SJSA1 (cell line): ENCODE measurements at places on chromosomes 12 and 14.

DNA sequence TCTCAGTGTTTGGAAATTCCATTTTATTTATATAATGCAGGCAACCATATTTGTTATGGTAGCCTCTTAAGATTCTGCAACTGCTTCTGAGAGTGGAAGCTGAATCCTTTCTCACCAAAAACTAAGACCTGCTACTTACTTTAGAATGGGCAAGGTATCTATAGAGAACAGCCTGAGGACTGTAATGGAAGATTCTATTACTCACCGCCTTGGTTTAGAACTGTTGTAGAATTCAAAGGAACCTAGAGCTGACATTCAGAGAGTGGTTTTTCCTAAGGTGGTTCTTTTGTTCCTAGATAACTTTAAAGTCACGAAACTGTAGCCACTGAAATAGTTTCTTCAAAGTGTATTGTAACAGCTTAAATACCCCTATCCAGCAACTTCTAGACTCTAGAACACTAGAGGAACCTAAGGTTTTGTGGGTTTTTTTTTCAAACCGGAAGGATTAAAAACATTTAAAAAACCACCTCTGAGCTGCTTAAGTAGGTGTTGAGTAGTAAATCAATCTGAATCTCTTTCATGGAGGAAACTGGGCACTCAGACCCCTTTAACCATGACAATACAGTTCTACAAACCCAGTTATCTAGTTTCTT lies 4.2 kb downstream of the TDP1 start:
- no peak for DNase-seq

- DNase-seq = no peak
Observed at GRCh38 chr12:45303945-45304344, 88.0 kb downstream of the ANO6 start.

DNA sequence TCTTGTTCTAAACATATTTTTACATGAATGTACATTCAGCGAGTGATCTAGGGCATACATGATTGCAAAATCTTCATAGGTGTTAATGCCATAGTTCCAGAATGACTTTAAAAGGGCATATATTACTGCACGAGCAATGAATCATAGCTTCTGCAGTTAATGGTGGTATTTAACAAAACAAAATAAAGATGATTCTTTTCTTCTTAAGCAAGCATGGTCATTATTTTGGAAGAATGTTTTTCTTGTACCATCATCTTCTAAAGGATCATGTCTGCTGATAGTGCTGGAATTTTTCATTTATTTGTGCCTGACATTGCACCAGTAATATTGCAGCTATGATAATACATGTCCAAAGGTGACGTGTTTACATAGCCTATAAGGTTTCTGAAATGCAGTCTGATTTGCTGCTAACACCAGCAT lies 388.6 kb downstream of the CCDC91 start:
- DNase-seq = no peak

GRCh38 chr12:57129321-57129842 lies 1.1 kb downstream of the LRP1 start:
- no peak for DNase-seq

DNA sequence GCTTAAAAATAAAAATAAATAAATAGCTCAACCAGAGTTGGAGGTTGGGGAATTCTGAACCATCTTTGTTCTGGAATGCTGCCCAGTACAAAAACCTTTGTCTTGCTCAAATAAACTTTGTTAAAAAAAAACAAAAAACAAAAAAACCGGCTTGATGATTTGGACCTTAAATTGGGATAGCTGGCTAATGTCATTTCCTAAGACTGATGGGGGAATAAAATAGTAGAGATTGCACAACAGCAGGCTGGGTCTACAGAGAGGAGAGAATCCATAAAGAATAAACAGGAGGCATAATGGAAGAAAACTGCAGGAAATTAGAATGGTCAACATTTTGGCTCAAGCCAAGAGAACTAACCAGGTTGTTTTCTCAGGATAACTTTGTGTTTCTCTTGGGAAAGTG lies 370.9 kb downstream of the AEBP2 start:
- DNase-seq = no peak

DNA sequence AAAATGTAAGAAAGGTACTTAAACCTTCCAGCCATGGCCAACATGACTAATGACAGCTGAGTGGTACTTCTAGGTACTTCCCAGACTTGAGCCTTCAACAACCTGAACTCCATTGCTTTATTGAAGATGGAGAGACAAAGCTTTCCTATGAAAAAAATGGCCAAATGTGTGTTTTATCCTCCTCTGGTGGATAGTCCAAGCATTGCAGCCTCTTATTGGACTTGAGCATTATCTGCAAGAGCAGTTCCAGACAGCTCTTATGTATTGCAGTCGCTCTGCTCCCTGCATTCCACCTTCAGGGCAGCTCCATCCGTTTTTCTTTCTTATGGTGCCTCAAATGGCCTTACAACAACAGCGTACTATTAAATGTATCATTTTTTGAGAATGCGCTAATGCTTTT lies 588.2 kb downstream of the NRXN3 start:
- DNase-seq = no peak

DNA sequence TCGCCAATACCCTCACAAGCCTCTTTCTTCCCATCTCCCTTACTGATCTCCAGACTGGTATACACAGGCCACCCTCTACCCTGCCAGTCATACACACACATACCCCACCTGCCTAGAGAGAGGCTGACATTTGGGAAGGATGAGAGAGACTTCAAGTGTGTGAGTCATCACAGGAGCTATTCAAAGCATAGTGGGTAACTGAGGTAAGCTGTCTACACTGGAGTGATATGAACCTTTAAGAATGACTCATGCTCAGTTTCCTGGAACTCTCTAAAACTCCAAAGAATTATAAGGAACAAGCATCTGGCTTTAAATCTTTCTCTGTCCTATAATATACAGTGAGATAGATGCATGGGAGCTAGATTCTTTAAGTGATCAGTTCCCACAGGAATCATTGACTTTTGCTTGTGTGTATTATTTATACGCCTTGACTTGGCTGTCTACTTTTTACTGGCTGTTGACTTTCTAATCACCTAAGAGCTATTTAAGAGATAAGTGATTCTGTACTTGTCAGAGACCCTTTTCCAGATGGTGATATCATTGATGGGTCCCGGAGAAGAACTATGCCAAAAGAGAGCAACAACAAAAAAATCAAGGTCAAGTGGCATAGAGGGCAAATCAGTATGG lies 5.8 kb downstream of the IGF1 start:
- DNase-seq = peak; percentile 17

- no peak for DNase-seq
Observed at GRCh38 chr12:57724936-57725740, 13.4 kb downstream of the AGAP2 start.

DNA sequence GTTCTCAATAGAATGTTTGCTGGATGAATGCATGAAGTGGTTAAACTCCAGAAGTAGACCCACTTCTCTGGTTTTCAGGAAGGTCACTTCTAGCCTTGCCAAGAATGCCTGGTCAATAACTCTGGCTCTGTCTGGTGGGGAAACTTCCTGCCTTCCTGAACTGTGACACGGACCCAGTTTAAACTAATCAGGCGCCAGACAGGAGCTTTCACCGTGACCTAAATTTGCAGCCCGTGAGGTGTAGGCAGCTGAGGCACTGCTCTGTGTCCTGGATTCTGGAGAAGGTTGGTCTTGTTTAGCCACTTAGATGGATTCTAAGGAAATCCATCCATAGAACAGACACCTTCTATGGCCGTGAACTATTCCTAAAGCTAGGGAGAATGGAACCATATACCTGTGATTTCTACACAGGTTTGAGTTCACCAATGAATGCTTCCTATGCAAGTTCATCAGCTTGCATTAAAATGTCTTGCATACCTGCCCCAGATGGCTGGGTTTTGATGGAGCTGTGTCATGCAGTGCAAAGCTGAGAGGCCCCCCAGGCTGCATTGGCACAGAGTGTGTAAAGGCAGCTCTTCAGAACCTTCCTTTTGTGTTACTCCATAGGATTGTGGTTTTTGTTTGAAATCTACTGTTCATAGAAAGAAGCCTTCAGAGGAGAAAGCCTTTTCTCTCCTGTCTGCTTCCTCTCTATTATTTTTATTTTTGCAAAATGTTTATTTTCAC lies 4.4 kb downstream of the CHST11 start:
- no peak for DNase-seq

GRCh38 chr12:131620946-131621681 lies 89.8 kb upstream of the SFSWAP start:
- DNase-seq = no peak

DNA sequence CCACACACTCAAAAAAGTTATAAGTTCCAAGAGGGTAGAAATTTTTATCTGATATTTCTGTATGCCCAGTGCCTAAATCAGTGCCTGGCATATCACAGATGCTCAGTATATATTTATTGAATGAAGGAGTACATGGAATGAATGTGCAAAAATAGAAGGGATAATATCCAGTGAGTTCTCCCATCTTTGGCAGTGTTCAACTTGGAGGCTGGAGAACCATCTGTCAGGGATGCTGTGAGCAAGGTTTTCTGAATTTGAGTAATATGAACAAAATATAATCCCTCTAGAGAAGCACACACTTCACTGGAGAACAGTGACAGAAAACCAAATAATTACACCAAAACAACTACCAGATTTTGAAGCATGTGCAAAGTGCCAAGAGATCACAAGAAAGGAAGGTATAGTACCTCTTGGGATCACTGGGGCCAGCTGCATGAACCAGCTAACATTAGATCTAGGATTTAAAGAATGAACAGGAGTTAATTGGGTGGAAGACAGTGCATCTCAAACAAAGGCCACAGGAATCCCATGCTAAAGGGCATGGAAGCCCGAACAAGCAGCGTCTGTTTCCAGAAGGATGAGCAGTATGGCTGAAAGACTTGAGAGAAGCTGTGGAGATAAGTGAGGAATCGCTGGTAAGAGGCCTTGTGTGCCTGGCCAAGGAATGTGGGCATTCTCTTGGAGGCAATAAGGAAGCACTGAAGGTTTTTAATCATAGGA lies 11.5 kb downstream of the SLC8A3 start:
- DNase-seq = no peak

- DNase-seq = no peak
Observed at GRCh38 chr12:60977966-60978365, 1282.2 kb upstream of the USP15 start.

GRCh38 chr14:61238611-61239245 lies 42.4 kb downstream of the TMEM30B start:
- DNase-seq = no peak

DNA sequence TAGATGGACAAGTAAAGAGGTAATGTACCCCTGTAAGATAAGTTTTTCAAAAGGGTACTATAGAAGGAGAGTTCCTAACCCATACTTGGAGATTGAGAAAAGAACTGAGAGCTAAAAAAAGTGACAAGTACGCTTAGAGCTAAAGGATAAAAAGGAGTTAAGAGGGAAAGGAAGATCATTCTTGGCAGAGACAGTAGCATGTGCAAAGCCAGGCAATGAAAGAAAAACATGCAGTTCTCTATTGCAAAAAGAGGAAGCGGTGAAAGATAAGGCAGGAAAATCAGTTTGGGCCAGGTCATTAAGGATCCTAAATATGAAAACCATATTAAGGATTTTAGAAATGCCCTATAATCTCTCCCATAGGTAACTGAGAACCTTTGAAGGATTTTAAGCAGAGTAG lies 500.4 kb upstream of the GARIN6 start:
- DNase-seq = no peak

GRCh38 chr12:60173224-60174170 lies 577.7 kb downstream of the SLC16A7 start:
- peak; percentile 78 for DNase-seq

GRCh38 chr14:64795921-64796320 lies 83.8 kb downstream of the SPTB start:
- no peak for DNase-seq

DNA sequence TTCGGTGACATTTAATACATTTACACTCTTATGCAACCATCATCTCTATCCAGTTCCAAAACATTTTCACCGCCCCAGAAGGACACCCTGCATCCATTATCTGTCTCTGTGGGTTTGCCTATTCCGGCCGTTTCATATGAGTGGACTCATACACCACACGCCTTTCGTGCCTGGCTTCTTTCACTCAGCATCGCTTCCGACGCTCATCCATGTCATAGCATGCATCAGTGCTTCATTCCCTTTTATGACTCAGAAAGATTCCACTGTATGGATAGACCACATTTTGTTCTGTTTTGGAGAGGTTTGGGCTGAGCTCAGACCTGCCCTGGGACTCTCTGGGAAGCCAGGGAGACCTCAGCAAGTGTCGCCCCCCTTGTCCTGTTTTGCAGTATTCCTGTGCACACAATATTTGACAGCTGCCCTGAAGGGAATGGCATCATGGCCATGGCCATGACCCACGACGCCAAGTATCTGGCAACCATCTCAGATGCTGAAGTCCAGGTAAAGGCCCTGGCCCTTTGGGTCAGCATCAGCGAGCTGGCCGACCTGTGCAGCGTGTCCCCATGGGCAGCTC lies 23.8 kb downstream of the CFAP251 start:
- no peak for DNase-seq

- no peak for DNase-seq
Observed at GRCh38 chr12:57744777-57745484, at the start of gene TSPAN31. TSS of gene TSPAN31 (plus strand) at chr12:57745039. CDS start at chr12:57745155, 116 bp downstream.

- DNase-seq = no peak
Observed at GRCh38 chr14:95296966-95297365, 22.7 kb downstream of the CLMN start.

DNA sequence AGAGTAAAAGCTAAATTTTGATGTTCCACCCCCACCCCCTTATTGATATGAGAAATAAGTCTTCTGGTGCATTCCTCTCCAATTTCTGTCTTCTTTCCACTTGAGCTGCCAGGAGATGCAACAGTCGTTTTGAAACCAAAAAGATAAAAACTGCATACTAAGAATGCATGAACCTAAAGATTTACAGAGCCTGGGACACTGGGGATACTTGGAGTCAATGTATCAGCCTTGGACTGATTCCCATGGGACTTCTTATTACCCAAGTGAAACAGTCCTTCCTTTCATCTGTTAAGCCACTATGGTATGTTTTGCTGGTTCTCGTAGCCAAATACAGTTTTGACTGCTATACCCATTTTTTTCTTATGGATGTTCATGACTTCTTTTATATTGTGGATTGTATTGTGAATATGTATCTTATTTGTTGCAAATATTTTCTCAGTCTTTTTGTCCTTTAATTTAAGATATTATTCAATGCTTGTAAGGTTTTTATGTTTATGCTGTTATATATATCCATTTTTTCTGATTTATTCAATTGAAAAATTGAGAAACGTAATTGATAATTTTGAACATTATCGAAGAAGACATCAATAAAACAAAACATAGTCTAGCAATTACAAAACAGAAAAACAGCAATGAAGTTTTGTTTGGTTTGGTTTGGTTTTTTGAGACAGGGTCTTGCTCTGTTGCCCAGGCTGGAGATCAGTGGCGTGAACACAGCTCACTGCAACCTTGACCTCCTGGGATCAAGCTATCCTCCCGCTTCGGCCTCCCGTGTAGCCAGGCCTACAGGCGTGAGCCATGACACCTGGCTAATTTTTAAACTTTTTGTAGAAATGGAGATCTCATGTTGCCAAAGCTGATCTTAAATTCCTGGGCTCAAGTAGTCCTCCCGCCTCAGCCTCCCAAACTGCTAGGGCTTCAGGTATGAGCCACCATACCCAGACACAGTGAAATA lies 85.4 kb upstream of the ETV6 start:
- DNase-seq = no peak

DNA sequence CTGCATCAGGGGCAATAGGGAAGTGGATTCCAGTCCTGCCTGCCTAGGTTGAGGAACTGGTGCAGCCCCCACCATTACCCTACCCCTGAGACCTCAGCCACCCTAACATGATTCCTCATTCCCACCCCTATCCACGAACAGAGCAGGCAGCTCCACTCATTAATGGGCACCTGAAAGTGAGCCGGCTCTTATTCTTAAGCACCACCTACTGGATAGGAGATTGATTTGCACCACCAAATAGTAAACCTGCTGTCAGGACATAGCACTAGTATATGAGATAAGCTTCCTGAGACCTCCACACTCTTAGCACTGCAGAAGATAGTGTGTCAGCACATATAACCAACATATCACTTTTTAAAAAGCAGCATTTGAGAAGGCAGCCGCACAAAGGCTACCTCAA lies 573.2 kb downstream of the SOX5 start:
- no peak for DNase-seq
